Tibial nerve (tissue), 4 donors: ENCODE measurements at places on chromosomes 11 and 22. TPM values are rescaled to one million over a fixed set of nuclear protein-coding genes. Genes with fewer than 3 reads are reported as not detected.

- H3K4me3 ChIP-seq = no peak overlapping the region
- peaks cover 6% of the 10 kb centered on the region for H3K4me1 ChIP-seq
- peak; percentile 52 for DNase-seq
- no peaks in the 10 kb centered on the region for H3K27me3 ChIP-seq
- no peaks in the 10 kb centered on the region for H3K36me3 ChIP-seq
These were observed 40.1 kb upstream of the CLMP start for GRCh38 chr11:123235117-123235655.

TIMP3 gene
- 952 TPM for total RNA-seq

KDELR3 gene
- total RNA-seq = 6.1 TPM

BTBD18 gene
- not detected for total RNA-seq

PARVG gene
- 18.8 TPM for total RNA-seq

DNA sequence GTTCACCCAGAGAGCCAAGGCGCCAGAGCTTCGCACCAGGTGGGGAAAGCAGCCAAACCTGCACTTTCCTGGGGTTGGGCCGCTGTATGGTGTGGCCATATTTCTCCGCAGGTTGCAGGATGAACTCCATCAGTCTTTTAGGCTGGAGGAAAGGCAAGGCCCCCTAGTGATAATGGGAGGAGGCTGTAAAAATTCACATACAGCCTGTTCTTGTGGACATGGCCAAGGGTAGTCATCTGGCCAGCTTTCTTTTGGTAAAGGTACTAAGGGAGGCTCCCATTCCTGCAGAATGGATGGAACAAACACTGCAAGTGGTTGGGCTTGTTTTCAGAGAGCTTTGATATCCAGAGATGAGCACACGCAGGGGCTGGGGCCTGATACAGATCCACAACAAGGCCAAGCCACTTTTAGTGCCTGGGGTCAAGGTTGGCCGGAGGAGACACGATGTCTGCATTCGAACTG lies 29.6 kb downstream of the C22orf31 start:
- no peak for DNase-seq
- H3K4me3 ChIP-seq = no peak overlapping the region
- peak overlapping the region; percentile 92 for H3K27ac ChIP-seq
- peaks cover 42% of the 10 kb centered on the region for H3K4me1 ChIP-seq

- no peak overlapping the region for H3K4me3 ChIP-seq
- no peaks in the 10 kb centered on the region for H3K4me1 ChIP-seq
- DNase-seq = no peak
These were observed 147.4 kb downstream of the TRIM29 start for GRCh38 chr11:119990309-119991021.

C11orf52 gene
- not detected for total RNA-seq

CHRM1 gene
- total RNA-seq = not detected

GRCh38 chr11:33065445-33066178 lies 26.2 kb downstream of the TCP11L1 start:
- no peak overlapping the region for H3K4me3 ChIP-seq
- DNase-seq = peak; percentile 48
- no peaks in the 10 kb centered on the region for H3K4me1 ChIP-seq

P2RY2 gene
- 7.5 TPM for total RNA-seq

GRCh38 chr11:12056119-12056518 lies 47.7 kb upstream of the DKK3 start:
- H3K4me3 ChIP-seq = no peak overlapping the region
- H3K4me1 ChIP-seq = no peaks in the 10 kb centered on the region
- DNase-seq = no peak
- H3K36me3 ChIP-seq = no peaks in the 10 kb centered on the region
- no peaks in the 10 kb centered on the region for H3K27me3 ChIP-seq

CCDC188 gene
- total RNA-seq = 8.1 TPM

GRCh38 chr11:36364551-36365325 lies 68.7 kb downstream of the PRR5L start:
- H3K36me3 ChIP-seq = no peaks in the 10 kb centered on the region
- no peak overlapping the region for H3K4me3 ChIP-seq
- H3K4me1 ChIP-seq = no peaks in the 10 kb centered on the region

DNA sequence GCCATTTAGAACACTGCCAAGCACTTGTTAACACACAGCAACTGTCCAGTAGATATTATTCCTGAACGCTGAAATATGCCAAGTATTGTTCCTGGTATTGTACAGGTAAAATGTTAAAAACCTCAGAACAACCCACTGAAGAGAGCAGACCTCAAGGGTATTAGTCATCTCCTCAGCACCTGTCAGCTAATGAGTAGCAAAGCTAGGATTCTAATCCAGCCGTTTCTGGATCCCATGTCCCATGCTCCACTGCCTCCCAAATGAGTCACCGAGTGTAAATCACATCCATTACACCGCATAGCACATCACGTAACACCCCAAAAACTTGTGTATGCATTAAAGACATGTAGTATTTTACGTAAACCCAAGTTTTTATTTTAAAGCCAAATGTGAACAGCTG lies 705.4 kb upstream of the TENM4 start:
- H3K27me3 ChIP-seq = no peaks in the 10 kb centered on the region
- DNase-seq = no peak
- H3K27ac ChIP-seq = no peak overlapping the region
- H3K36me3 ChIP-seq = no peaks in the 10 kb centered on the region
- no peaks in the 10 kb centered on the region for H3K4me1 ChIP-seq

GRCh38 chr22:20572132-20572802 lies 64.9 kb downstream of the MED15 start:
- peaks cover 43% of the 10 kb centered on the region for H3K4me1 ChIP-seq
- H3K36me3 ChIP-seq = peaks cover 34% of the 10 kb centered on the region
- DNase-seq = no peak

DNA sequence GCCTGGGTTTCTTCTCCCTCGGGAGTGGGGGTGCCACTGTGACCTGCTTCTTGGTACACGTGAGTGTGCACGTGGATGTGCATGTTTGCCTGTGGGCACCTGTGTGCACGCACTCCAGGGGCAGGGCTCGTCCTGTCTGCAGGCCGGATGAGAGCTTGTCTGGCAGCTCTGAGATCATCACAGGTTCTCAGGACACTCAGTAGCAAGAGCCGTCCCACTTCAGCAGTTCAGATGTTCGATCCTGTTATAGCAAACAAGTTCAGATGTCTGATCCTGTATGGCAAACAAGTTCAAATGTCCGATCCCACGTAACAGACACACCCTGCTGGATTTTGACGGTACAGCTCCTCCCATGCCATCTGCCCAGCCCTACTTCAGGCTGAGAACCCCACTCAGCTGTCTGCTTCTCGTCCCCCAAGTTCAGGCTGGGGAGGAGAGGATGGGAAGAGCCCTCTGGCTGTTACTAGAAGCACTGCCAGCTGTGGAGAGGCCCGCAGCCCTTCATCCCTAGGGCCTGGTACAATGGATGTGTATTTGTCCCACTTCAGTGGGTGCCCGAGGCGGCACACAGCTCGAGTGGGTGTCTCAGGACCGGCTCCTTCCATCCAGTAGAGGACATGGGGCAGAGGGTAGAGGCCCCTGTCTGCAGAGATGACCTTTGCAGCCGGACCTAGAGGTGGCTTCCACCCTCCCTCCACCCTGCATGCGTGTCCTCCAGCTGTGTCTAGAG lies 1126.9 kb downstream of the BRD1 start:
- H3K4me3 ChIP-seq = no peak overlapping the region
- DNase-seq = no peak
- H3K36me3 ChIP-seq = no peaks in the 10 kb centered on the region
- peaks cover 51% of the 10 kb centered on the region for H3K4me1 ChIP-seq
- peak overlapping the region; percentile 88 for H3K27ac ChIP-seq

GRCh38 chr11:8658321-8659057 lies 24.0 kb downstream of the TRIM66 start:
- no peaks in the 10 kb centered on the region for H3K27me3 ChIP-seq
- no peak overlapping the region for H3K4me3 ChIP-seq
- no peaks in the 10 kb centered on the region for H3K36me3 ChIP-seq
- H3K4me1 ChIP-seq = no peaks in the 10 kb centered on the region
- no peak overlapping the region for H3K27ac ChIP-seq

- H3K4me1 ChIP-seq = no peaks in the 10 kb centered on the region
- DNase-seq = no peak
- no peak overlapping the region for H3K27ac ChIP-seq
These were observed 1206.6 kb upstream of the RAG2 start for GRCh38 chr11:37804666-37805065.

UBQLNL gene
- total RNA-seq = 2.0 TPM

PCNX3 gene
- total RNA-seq = 53.4 TPM

NLRP6 gene
- total RNA-seq = 1.1 TPM

KRTAP5-2 gene
- not detected for total RNA-seq

GRCh38 chr22:23157560-23158515 lies 12.6 kb downstream of the RAB36 start:
- H3K27me3 ChIP-seq = no peaks in the 10 kb centered on the region
- no peak overlapping the region for H3K27ac ChIP-seq
- no peaks in the 10 kb centered on the region for H3K36me3 ChIP-seq
- H3K4me3 ChIP-seq = no peak overlapping the region
- peaks cover 3% of the 10 kb centered on the region for H3K4me1 ChIP-seq

- no peaks in the 10 kb centered on the region for H3K27me3 ChIP-seq
- H3K4me3 ChIP-seq = no peak overlapping the region
- no peak overlapping the region for H3K27ac ChIP-seq
- H3K36me3 ChIP-seq = no peaks in the 10 kb centered on the region
- DNase-seq = no peak
These were observed 23.0 kb upstream of the ZDHHC13 start for GRCh38 chr11:19093976-19094375.

EIF4G2 gene
- total RNA-seq = 232 TPM

GRCh38 chr22:23152238-23153114 lies 7.2 kb downstream of the RAB36 start:
- DNase-seq = no peak
- H3K27me3 ChIP-seq = no peaks in the 10 kb centered on the region
- H3K36me3 ChIP-seq = no peaks in the 10 kb centered on the region
- H3K27ac ChIP-seq = no peak overlapping the region

MS4A12 gene
- not detected for total RNA-seq

DNA sequence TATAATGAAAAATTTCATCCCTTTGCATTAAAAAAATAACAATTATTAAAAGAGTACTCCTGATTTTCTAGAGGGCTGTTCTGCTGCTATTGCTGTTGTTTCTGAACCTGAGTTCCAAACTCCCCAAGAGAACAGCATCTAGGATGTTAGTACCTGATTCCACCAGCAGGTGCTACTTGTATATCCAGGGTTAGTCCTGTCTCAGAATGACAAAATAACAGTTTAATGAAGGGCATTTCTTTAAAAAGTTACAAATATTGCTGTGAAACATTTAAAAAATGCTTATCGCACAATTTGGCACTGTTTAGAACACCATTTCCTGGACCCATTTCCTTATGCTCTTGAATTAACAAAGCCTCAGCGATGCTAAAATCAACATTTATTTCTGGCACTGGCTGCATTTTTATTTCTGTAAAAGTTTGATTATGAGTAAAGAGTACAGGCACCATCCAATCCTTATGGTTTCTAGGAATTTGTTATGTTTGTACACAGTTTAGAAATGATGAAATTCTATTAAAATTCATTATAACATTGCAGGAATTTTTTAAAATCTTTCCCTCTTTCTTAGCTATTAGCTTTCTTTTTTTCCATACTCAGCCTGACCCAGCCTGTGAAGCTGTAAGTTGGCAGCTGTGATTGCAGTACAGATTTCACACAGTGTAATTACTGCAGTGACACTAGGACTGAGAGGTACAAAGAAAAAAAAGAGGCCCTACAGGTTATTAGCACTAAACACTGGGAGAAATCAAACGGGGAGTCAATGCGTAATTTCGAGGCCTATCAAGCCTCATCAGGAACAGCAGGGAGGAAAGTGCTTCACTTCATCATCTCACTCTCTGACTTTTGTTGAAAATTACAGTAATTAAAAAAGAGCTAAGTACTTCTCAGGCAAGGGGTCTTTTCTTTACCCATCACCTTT lies 208.8 kb downstream of the DCDC1 start:
- H3K27ac ChIP-seq = no peak overlapping the region
- no peaks in the 10 kb centered on the region for H3K27me3 ChIP-seq
- no peaks in the 10 kb centered on the region for H3K36me3 ChIP-seq
- no peak for DNase-seq
- H3K4me3 ChIP-seq = no peak overlapping the region
- no peaks in the 10 kb centered on the region for H3K4me1 ChIP-seq

- H3K27ac ChIP-seq = no peak overlapping the region
- no peaks in the 10 kb centered on the region for H3K4me1 ChIP-seq
- DNase-seq = no peak
- H3K36me3 ChIP-seq = no peaks in the 10 kb centered on the region
- H3K4me3 ChIP-seq = no peak overlapping the region
These were observed 11.7 kb upstream of the KAT5 start for GRCh38 chr11:65700399-65700798.

DNA sequence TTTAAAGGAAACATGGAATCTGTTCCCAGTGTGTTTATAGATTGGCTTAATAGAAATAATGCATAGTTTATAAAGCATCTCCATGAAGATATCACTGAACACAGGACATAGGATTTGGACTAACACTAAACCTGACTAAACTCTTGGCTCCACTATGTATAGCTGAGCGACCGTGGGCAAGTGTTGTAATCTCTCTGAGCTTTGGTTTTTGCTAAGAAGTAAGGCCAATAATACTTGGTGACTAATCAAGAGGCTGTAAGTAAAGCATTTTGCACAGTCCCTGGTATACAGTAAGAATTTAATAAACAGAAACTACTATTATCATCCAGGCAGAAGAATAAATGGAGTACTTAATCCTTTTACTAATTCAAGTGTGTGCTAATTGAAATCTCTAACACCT lies 125.5 kb upstream of the MTMR2 start:
- no peaks in the 10 kb centered on the region for H3K4me1 ChIP-seq
- H3K36me3 ChIP-seq = no peaks in the 10 kb centered on the region
- H3K4me3 ChIP-seq = no peak overlapping the region
- H3K27ac ChIP-seq = no peak overlapping the region

DNA sequence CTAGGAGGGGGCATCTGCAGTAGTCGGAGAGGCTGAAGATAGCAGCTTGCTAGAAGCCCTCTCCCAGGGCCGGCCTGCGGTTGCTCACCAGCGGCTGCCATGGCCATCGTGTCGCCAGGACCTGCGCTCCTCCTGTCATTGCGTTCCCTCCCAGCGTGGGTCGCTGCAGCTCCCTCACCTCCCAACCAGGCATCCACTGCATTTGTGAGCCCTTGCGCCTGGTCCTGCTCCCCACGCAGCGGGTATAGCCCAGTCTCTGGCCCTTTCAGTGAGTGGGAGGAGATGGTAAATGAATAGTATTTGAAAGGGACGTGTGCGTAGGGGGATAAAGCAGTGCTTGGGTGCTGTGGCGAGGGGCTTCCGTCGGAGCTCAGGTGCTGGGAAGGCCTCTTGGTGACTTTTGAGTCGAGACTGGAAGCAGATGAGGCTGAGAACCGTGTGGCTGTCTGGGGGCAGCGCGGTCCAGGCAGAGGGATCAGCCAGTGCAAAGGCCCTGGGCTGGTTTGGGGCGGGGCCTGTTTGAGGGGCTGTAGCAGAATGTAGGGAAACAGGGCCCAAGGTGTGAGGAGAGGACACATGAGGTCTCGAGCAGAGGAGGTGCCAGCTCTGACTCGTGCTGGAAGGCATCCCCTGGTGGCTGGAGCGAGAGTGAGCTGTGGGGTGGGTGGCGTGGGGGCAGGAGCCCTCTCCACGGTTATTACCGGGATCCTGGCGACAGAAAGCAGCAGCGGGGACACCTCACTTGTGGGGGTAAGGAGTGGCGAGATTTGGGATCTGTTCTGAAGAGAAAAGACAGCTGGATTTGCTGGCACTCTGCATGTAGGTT lies 39.3 kb downstream of the LRP5 start:
- peak overlapping the region; percentile 19 for H3K27ac ChIP-seq
- no peak overlapping the region for H3K4me3 ChIP-seq
- H3K36me3 ChIP-seq = no peaks in the 10 kb centered on the region
- H3K27me3 ChIP-seq = no peaks in the 10 kb centered on the region
- H3K4me1 ChIP-seq = no peaks in the 10 kb centered on the region

GRCh38 chr11:72189455-72190250 lies 2.3 kb upstream of the FOLR1 start:
- no peak overlapping the region for H3K27ac ChIP-seq
- H3K4me1 ChIP-seq = no peaks in the 10 kb centered on the region
- no peaks in the 10 kb centered on the region for H3K36me3 ChIP-seq
- no peak for DNase-seq
- H3K4me3 ChIP-seq = no peak overlapping the region
